Activated CD4-positive, alpha-beta T cell treated with anti-CD3 and anti-CD28 coated beads for 4 hours (primary cell): ENCODE measurements at places on chromosomes 11 and 22.
A peak's percentile ranks its signal among the peaks of the same experiment; 100 is the strongest.

- no peak for DNase-seq
Measured at GRCh38 chr11:78465169-78465942, 47.7 kb upstream of the GAB2 start.

GRCh38 chr22:43483669-43484068, 71.9 kb downstream of the MPPED1 start:
- no peak for DNase-seq

- DNase-seq, result no peak
Measured at GRCh38 chr11:133403900-133404299, 128.4 kb downstream of the OPCML start.

- DNase-seq, result no peak
Measured at GRCh38 chr11:92460213-92460612, 235.6 kb downstream of the FAT3 start.

DNA sequence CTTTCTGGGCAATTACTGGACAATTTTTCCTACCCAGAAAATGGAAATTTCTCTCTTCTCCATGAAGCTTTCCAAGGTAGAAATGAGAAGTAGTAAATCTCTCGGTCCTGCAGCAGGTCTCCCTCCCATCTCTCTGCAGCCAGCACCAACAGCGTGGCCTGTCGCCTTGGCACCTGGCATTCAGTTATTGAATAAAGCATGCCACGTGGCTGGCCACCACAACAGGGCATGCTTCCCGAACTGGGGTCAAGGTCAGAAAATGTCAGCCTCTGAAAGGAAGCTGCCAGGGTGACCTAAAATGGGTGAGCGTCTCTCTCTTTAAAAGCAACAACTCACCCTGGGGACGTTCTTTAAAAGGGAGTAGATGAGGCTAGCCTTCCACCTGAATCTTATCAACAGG, 14.0 kb downstream of the CACNG2 start:
- no peak for DNase-seq

GRCh38 chr22:34113381-34113780, 193.1 kb upstream of the LARGE1 start:
- no peak for DNase-seq

GRCh38 chr11:48210052-48210451, 6.6 kb upstream of the OR4B1 start:
- no peak for DNase-seq

DNA sequence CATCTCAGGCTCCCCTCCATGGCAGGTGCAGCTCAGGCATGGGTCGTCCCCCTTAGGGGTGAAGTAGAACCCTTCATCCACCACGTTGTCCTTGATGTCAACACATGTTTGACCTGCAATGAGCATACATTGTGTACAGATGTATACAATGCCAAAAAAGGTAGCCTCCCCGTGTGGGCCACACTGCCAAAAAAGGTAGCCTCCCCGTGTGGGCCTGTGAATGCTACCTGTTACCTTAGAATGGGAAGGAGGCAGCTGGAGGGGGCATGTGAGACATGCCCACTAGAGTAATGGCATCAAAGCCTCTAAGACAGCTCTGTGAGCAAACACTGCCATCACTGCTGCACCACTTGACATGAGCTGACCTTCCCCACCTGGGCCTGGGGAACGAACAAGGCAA, 73.7 kb downstream of the DGCR2 start:
- DNase-seq, result no peak

DNA sequence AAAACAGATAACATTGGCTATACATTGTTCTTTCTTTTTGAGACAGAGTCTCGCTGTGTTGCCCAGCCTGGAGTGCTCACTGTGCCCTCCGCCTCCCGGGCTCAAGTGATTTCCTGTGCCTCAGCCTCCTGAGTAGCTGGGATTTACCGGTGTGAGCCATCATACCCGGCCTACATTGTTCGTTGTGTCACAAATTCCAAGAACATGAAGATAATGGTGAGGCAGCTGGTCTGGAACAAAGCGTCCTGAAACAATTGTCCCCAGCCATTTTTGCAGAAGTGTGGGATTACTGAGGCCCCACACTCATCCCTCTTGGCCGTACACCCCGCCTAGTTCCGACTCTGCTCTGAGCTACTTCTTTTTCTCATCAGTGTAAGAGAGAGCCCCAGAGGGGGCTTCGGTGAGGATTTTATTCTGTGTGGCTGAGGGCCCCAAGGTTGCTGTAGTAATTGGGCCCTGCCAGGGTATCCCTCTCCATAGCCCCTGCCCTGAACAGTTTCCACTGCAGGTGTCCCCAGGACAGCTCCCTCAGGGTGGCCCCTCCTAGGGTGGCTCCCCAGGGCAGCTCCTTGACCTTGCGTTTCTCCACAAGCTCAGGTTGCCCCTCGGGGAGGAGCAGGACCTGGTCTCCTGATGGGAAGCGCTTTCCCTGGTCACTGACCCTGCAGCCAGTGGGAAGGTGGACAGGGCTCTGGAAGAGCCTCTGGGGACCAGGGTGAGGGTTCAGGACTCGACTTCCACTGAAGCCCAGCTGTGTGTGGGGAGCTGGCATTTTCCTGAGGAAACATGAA, 13.1 kb upstream of the ARSA start:
- no peak for DNase-seq

GRCh38 chr11:112016765-112017376, 8.3 kb upstream of the DLAT start:
- DNase-seq, result no peak

- DNase-seq, result no peak
Measured at GRCh38 chr11:2584812-2585565, 114.8 kb downstream of the KCNQ1OT1 start.

DNA sequence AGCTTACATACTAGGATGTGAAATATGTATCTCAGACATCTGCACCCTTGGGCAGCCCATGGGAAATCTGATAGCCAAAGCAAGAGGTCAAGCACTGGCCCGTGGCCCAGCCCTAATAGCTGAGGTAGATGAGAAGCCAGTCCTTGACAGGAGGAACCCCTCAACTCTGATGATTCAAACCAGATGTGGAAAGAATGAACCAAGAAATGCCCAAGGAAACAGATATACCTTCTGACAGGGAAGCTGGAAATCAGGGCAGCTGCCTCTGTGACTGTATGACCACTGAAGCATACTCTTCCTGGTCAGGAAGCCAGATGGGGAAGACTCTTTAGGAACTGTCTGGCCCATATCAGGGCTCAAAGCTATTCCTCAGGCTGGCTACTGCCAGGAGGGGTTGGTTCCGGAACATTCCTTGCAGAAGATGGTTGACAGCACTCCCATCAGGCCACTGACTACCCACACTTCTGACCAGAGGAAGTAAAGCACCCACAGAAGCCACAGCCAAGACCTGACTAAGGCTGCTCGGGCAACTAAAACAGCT, 124.2 kb downstream of the SWAP70 start:
- DNase-seq, result no peak

DNA sequence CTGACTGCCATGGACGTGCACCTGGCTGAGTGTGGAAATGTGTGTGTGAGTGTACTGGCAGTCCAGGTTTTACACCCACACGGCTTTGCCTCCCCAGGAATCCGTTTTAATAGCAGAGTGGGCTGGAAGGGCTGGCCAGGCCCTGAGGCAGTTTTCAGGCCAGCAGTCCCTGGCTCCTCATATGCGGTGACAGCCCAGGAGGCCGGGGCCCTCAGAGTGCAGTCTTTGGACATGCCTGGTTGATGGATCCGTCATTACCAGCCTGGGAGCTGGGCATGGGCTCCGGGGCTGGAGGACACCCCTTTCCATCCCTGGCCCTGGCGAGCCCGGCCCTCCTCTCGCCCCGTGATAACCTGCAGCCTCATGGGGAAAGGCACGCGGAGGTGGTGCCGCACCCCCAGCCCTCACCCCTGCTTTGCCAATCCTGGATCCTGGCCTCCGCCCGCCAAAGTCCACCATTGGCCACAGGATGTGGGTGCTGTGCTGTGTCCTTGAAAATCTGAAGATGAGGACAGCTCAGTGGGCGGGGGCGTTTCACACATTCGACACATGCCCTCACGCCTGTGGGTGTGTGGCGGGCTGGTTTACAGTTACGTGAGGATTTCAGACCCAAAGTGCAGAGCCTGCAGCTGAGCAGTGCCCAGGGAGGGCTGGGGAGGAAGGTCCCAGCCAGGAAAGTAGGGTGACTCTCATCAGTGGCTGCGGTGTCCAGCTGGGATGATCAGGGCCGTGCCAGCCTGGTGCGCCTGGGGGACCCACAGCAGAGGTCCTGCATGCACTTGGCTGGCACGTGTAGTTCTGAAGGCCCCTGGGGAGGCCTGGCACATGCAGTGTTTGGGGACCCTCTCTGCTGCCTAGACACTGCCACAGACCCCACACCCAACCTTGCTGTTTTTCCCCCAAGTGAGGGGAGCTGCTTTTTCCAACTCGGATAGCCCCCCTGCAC, 55.1 kb downstream of the RTN4R start:
- no peak for DNase-seq

- DNase-seq, result no peak
Measured at GRCh38 chr22:49255154-49255553, 572.5 kb downstream of the BRD1 start.

DNA sequence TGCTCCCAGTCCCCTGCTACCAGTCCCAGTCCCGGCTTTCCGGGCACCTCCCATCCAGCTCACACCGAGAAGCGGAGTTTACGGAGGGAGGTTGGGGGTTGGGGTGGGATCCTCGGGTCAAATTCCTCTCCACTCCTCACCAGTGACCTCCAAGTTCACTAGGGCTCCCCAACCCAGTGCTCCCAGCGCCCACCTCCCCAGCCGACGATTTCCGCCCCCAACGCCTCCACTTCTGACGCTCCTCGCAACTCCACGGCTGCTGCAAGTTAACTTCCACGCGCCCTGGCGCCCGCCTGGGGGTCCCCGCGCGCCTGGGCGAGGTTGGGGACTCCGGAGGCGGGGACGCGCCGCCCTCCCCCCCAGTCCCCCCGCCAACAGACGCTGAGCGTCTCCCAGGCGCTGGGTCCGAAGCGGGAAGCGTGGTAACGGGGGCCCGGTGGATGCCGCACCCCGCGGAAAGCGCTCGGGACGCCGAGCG, 526 bp downstream of the TPST2 start:
- DNase-seq, result peak; percentile 38

GRCh38 chr11:83205608-83206185, 12.2 kb downstream of the ANKRD42 start:
- no peak for DNase-seq

DNA sequence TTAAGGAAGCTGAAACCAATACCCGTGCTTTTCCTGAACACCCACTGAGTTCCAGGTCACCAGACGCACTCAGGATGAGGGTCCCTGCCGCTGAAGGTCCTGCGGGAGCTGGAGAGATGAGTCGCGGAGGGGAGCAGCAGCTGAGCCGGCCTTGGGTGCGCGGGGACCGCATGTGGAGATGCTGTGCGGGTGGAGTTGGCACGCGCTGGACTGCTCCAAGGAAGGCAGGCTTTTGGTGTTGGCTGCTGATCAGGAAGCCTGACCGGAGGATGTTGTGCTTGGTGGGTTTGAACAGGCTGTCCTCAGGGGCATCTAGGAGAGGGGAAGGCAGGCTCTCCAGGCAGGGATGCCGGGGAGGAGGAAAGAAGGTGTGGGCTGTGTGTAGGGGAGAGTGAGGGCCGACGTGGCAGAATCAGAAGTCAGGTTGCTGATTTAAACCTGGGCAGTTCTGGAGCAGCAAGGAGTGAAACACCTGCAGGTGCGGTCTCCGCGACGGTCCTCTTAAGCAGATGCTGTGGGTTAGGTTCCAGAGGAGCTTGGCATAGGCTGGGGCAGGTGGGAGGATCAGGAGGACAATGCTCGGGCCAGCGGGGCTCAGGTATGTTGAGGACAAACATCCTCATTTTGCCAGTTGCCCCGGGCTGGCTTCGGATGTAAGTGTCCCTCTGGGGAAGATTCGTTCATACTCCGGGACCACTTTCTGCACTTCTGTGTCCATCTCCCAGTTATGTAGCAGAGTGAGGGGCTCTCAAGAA, 197.5 kb upstream of the B3GAT1 start:
- no peak for DNase-seq
